Stimulated activated CD8-positive, alpha-beta memory T cell treated with anti-CD3 and anti-CD28 coated beads, Interleukin-7, amount 100 ng/mL, for 48 hours (primary cell): ENCODE measurements at places on chromosomes 4 and X.

- no peak for DNase-seq
Measured at GRCh38 chr4:183035256-183035655, 63.8 kb upstream of the WWC2 start.

DNA sequence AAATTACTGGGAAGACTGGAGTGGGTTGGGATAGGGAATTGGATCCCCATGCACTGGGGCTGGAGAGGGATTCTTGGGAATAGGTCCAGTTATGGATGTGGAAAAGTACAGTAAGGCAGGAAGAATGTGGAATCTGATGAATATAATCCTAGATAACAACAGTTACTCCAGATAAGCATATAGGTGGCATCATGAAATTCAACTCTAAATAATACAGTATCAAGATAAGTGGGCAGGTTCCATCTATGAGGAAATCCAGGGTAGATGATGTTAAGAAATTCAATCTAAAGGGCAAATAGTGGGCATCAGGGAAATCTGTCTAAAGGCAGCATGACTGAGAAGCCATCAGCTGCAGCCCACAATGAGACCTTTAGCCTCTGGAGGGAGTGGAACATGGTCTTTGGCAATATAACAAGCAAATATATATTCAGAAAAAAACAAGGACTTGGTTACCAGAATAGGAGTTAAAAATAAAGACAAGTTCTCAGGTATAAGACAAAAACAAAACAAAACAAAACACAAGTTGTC is 1.2 kb downstream of the DTHD1 start:
- no peak for DNase-seq

- DNase-seq = no peak
Measured at GRCh38 chr4:5409237-5409636, 299.1 kb downstream of the EVC2 start.

DNA sequence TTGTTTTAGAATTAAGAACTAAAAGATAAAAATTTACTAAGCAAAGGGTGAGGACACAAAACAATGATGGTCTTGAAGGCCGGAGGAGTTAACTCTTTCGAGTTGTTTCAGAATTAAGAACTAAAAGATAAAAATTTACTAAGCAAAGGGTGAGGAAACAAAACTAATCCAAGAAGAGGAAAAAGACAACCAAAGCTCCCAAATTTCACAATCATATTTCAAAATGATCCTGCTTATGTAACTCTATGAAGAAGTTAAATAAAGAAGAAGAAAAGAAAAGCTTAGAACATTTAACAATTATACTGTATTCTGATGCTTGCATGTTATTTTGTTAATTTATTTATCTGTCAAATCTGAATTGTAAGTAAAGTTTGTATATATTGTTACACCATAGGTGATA is 154.8 kb upstream of the SLIT2 start:
- no peak for DNase-seq

DNA sequence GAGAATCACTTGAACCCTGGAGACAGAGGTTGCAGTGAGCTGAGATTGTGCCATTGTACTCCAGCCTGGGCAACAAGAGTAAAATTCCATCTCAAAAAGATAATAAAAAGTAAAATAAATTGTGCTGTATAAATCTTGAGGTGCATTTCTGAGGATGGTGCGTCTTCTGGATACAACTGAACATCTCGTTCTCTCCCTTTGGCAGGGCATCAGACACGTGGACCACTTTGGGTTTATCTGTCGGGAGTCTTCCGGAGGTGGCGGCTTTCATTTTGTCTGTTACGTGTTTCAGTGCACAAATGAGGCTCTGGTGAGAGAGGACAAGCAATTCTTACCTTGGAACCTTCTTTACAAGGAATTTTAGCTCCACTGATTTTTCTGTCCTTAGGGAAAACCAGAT is 60.2 kb downstream of the PTTG2 start:
- DNase-seq = no peak

GRCh38 chrX:149950681-149951080 is 12.4 kb upstream of the EOLA2 start:
- DNase-seq = no peak

DNA sequence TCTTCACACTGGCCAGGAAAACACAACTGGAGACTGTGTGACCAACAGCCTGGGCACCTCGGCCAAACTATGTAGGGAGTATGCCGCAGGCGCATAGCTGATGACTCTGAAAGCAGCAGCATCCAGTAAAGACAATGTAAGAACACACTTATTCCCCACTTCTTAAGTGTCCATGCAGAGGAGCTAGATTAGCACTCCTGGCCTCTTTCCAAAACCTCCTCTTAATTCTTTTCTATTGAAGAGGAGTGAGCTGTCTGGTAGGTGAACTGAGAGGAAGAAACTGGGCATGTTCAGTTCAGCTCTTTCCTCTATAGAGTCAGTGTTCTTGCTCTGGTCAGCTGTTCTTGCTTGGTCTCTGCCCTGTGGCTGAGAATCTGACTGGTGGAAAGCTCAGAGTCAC is 21.1 kb downstream of the NMU start:
- DNase-seq = no peak

DNA sequence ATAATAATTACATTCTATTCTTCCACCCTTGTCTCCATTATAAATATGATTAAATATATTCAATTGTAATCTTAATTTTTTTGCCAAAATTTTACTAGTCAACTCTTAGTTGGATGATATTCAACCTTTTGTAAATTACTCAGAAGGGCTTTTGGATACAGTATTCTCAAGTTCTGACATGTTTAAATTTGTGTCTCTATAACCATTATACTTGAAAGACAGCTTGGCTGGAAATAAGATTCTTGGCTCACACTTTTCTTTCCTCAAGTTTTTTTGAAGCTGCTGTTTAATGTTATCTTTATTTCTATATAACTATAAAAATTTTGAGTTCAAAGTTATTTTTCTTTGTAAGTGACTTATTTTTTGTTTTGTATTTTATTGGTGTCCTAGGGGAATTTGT is 214.4 kb downstream of the ARAP2 start:
- no peak for DNase-seq

- DNase-seq = no peak
Measured at GRCh38 chrX:137428221-137428661, 137.7 kb upstream of the ZIC3 start.

- peak; percentile 28 for DNase-seq
Measured at GRCh38 chr4:152500800-152501434, 35.0 kb downstream of the FBXW7 start.

GRCh38 chrX:9538544-9539045 is 73.7 kb downstream of the TBL1X start:
- DNase-seq = no peak

GRCh38 chr4:142331132-142331531 is 515.0 kb downstream of the INPP4B start:
- no peak for DNase-seq

- no peak for DNase-seq
Measured at GRCh38 chr4:4861390-4862018, 2.0 kb downstream of the MSX1 start.

GRCh38 chrX:68846536-68846935 is 17.7 kb downstream of the EFNB1 start:
- no peak for DNase-seq

GRCh38 chrX:16832301-16832700 is 37.9 kb downstream of the RBBP7 start:
- no peak for DNase-seq

GRCh38 chr4:153497988-153498967 is 32.1 kb downstream of the TMEM131L start:
- no peak for DNase-seq
